Smooth muscle cell of trachea (primary cell): ENCODE measurements at places on chromosomes 3 and 15. TPM values are rescaled to one million over a fixed set of nuclear protein-coding genes. Genes with fewer than 3 reads are reported as not detected.

SLC28A2 gene
- not detected in 2 replicates for total RNA-seq

PLA2G4B gene
- 0.83 and 10.8 TPM in 2 replicates for total RNA-seq

MUSTN1 gene
- 0.33 TPM in 1 of 2 replicates, not detected in the other for total RNA-seq

SKOR1 gene
- 0.15 and 0.17 TPM in 2 replicates for total RNA-seq

ALDH1A3 gene
- 53.5 and 71.5 TPM in 2 replicates for total RNA-seq

CHRNA7 gene
- under 0.01 TPM in 1 of 2 replicates, not detected in the other for total RNA-seq

ADAMTSL3 gene
- 0.17 and 1.2 TPM in 2 replicates for total RNA-seq

ARID3B gene
- 1.0 and 1.5 TPM in 2 replicates for total RNA-seq

GOLGA8J gene
- not detected in 2 replicates for total RNA-seq

PP2D1 gene
- not detected in 2 replicates for total RNA-seq

GOLGA6B gene
- not detected in 2 replicates for total RNA-seq

TMEM207 gene
- total RNA-seq: not detected in 2 replicates

FETUB gene
- total RNA-seq: not detected in 2 replicates

CRABP1 gene
- not detected in 2 replicates for total RNA-seq

MESP2 gene
- 0.58 and 1.3 TPM in 2 replicates for total RNA-seq

REC114 gene
- total RNA-seq: not detected in 2 replicates

CEP97 gene
- total RNA-seq: 8.6 and 19.2 TPM in 2 replicates

CYP11A1 gene
- 0.83 and 1.0 TPM in 2 replicates for total RNA-seq

CNOT10 gene
- total RNA-seq: 17.9 and 24.7 TPM in 2 replicates

SERPINI2 gene
- not detected in 2 replicates for total RNA-seq

ANKRD63 gene
- not detected in 2 replicates for total RNA-seq
